ENCODE measurements at places on chromosomes 6 and 20.
A peak's percentile ranks its signal among the peaks of the same experiment; 100 is the strongest.

- no peak for DNase-seq
These were observed 3.3 kb downstream of the PDE7B start for GRCh38 chr6:135854799-135855198.

DNA sequence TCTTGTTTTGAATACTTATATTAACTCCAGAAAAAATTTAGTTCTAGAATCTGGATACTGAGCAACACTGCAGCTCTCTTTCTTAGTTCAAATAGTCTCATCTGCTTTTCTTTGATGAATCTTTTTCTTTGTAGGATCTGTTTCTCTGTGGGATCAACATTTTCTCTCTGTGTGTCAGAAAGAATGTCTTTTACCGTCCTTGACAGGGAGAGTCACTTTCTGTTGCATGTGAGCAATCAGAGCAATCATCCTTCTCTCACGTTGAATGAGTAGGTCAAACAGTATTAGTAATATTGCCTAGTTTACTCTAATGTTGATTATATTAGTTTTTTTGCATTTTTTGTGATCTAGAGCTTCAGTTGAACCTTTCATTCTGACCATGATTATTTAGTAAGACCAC is 130.9 kb downstream of the TRMT11 start:
- no peak for DNase-seq

DNA sequence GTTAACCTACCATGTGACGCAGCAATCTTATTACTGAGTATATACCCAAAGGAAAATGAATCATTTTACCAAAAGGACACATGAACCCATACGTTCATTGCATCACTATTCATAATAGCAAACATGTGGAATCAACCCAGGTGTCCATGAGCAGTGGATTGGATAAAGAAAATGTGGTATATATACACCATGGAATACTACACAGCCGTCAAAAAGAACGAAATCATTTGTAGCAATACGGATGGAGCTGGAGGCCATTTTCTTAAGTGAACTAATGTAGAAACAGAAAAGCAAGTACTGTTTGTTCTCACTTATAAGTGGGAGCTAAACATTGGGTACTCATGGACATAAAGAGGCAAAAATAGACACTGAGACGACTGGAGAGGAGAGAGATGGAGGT is 44.2 kb downstream of the TBPL1 start:
- no peak for DNase-seq

GRCh38 chr6:150057501-150057951 is 11.4 kb downstream of the ULBP3 start:
- DNase-seq, result no peak

GRCh38 chr6:119379809-119380208 is 30.2 kb upstream of the MAN1A1 start:
- DNase-seq, result no peak

GRCh38 chr20:41696428-41696827 is 78.3 kb upstream of the CHD6 start:
- DNase-seq, result no peak

DNA sequence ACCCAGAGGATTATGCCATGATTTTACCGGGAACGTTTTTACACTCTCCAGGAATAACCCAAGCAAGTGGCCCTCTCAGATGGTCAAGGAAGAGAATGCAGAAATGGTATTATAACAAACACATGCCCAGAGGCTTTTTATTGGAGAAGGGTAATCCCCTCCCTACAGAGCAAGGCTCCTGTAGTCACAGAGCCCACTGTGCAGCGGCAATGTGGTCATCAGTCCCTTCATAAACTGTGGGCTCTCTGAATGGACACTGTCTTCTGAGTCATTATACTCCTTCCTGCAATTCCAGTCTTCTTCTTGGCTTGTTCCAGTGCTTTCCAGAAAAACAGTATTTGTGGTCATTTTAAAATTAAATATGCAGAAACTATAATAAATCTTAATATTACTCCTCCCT is 74.7 kb downstream of the LAMA4 start:
- no peak for DNase-seq

DNA sequence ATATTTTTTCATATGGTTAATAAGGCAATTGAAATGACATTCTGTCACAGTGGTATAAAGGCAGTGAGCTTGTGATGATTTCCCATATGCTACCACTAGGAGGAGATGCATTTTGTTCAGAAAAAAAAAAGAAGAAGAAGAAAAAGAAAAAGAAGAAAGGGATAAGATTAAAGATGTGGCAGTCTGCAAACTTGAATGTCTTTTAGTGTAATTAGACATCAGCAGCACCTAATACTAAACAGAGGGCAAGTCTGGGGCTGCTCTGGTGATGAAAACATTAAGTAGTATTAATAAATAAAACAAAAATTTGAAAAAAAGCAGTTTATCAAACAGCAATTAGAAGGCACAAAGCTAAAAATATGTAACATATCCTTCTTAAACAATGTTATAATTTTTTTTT is 95.4 kb upstream of the DEFB112 start:
- DNase-seq, result no peak

GRCh38 chr6:139327038-139327437 is 35.2 kb upstream of the TXLNB start:
- DNase-seq, result peak; percentile 19

DNA sequence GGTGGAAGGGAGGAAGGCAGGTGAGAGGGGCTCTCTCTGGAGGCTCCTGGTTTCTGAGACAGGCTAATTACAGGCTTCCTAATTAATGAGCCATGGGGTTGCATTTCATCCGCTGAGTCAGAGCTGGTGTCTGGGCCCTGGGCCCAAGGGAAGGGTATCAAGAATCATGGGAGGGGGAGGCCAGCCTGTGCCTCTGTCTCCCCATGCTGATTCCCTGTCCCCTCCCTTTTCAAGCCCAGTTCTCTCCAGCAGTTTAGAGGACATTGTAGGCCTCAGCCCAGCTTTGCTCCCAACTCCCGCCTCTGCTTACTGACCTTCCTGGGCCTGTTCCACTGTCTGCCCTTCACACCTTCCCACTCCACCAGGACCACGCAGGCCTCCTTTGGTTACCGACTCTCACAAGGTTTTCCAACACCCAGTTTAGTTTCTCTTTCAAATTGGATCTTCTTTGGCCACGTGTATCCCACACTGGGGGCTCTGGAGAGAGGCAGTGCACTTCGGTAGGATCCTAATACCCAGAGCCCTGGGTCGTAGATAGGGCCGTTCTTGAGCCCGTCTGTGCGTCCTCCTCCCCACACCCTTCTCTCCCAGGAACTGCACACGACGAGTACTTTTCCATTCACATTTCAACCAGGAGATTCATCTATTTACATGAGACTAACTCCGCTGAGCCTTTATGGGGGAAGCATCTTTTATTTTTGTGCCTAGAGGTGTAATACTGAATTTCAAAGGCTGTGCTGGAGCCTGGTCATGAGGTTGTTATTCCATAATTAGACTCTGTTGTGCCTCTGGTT is 18.2 kb upstream of the AVP start:
- DNase-seq, result no peak

GRCh38 chr6:138601128-138601527 is 101.8 kb upstream of the NHSL1 start:
- DNase-seq, result no peak

DNA sequence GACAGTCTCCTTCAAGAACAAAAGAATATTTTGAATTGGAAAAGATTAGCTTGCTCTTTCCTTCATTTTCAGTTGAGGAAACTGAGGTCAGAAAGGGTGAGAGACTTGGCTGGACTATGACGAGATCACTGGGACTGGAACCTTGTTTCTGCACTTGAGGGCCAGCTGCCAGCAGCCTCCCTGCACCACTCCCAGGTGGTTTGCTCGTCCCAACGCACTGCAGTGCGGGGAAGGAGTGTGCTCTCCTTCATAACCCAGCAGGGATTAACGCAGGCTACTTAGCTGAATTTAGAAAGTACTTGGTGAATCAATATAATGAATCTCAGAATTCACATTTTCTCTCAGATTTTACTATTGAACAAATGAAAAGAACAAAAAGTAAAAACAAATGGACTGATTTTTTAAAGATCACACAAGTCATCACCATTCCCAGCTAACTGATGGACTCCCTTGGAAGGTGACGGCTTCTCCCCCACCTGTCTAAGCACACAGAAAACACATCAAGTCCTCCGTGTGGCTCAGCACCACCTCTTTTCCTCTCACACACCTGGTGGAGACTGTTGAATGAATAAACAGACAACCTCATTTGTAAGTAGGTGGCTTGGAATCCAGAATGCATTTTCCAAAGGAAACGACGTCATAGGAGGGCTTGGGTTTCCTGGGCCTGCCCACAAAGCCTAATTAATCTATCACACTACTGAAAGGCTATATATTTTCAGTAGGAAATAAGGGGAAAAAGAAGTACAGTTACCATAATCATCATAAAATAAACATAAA is 121.0 kb downstream of the QRSL1 start:
- no peak for DNase-seq

DNA sequence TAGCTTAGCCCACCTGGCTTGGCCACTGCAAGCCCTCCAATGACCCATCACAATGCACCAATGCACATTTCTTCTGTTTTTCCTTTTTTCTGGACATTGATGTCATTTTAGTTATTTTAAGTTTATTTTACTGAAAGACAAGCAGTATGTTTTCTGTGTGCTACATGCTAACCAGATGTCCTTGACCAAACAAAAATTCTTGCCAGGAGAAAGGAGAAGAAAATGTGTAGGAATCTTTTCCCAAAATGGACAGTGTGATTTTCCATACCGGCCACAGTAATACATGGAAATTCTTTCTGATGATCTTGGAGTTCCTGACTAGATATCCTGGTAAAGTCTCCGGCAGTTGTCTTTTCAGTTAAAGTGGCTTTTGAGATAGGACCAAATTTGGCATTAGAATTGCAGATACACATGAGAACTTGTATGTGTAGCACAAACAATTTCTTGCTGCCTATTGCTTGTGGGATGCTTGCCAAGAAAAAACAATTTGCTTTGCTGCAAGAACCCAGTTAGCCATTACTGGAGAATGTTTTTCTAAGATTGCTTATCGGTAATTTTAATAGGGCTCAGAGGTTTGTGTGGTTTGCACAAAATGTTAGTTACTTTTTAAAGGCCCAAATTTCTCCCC is 696.5 kb upstream of the CITED2 start:
- no peak for DNase-seq

DNA sequence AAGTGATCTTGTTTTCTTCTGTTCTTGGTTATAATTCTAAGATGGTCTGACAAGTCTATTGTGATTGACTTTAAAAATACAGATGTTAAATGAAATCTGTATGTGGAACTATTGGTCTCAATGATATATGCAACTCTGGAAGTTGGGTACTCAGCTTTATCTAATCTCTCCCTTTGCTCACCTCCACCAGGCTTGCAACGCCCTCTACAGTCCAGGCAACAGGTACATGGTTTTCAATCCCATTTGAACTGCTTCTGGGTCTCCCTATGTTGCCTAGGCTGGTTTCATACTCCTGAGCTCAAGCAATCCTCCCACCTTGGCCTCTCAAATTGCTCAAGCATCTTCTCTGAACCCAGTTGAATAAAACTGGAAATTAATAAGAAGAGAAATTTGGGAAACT is 25.6 kb upstream of the HLA-DQB1 start:
- DNase-seq, result peak; percentile 28

DNA sequence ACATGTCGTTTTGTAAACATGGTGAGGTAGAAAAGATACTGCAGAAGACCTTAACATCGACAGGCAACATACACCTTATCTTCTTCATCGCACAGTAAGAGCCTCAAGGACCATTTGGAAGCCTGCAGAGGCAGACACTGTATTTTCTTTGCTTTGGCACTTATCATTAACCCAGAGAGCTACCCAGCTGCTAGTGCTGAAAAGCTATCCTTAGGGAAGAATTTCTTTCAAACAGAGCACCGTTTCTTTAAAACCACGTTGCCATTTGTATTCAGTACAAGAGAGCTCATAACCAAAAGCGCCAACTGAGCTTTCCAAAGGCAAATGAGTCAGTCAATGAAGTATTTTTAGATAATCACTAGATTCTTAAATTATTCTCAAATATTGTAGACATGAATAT is 306.6 kb downstream of the EPM2A start:
- DNase-seq, result no peak

DNA sequence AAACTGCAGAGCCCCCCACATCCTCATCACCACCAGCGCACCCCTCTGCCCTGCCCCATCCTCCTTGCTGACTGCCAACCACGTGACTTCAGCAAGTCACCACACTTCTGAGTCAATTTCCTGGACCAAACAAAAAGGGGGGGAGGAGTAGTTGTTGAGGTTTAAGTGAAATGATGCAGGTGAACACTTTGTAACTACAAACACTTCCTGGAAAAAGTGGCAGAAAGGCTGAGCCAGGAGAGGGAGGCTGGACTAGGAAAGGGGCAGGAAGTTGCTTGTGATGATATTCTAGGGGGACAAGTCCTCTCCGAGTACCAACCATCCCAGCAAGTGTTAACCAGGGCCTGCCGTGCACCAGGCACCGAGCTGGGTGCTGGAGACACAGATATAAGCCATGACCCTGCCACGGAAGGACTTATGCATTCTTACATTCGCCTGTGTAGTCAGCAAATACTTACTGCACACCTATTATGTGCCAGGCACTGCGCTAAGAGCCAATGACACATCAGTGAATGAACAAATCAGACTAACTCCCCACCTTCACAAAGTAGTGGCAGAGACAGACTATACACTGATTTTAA is 67.3 kb downstream of the PREX1 start:
- DNase-seq, result peak; percentile 64

DNA sequence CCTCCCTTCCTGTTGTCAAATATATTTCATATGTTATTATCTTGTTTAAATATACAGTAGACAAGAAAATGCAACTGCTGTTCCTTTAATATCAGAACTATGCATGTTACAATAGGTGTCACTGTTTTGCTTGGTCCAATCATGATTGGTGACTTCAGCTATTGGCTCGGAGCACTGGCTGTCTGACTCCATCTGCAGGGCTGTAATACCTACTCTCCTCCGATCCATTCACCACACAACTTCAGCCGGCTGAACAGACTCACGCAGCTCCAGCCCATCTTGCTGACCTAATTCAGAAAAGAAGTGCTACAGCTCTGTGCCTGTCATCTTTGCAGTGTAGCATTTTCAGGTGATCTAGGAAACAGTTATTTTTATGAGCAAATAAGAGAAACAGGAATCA is at the start of gene BTBD3:
Gene BTBD3, plus strand, starts transcription at position 231 of the 400 bp plus-strand sequence. CDS start 383 bp downstream, outside the sequence.
- peak; percentile 34 for DNase-seq

DNA sequence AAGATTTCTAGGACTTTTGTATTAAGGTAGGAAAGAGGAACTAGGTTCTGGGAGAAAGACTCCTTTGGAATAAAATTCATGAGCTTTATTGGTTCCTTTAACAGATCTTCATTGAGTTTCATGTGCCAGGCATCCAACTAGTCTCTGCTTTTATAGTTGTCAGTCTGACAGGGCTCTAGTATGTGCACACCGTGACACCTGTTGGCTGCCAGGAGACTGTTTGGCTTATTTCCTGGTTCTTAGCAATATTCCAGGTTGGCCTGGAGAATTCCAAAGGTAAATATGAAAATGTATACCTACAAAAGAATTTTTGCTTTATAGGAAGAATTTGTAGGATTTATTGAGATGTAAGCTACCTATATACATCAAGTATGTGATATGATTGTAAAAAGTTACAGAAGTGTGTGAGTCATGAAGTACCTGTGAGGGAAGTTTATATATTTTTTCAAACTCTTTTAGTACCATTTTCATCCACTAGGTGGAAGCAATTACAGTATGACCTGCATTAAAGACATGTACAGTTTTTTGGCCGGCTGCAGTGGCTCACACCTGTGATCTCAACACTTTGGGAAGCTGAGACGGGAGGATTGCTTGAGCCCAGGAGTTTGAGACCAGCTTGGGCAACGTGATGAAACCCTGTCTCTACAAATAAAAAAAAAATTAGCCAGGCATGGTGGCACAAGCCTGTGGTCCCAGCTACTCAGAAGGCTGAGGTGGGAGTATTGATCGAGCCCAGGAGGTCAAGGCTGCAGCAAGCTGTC is 35.2 kb downstream of the NDUFAF5 start:
- DNase-seq, result peak; percentile 59
